ENCODE measurements at places on chromosomes 2 and 18. TPM values are rescaled to one million over a fixed set of nuclear protein-coding genes. Genes with fewer than 3 reads are reported as not detected.

The SLC5A7 gene
- total RNA-seq: not detected

The SH3RF3 gene
- total RNA-seq: 20.4 TPM

The SERPINB4 gene
- not detected for total RNA-seq

The CYRIA gene
- 22.4 TPM for total RNA-seq

The AP1S3 gene
- 0.61 TPM for total RNA-seq

The ADD2 gene
- total RNA-seq: 3.3 TPM

The CFAP65 gene
- total RNA-seq: not detected

The ACSL3 gene
- 58.7 TPM for total RNA-seq

The UGT1A8 gene
- not detected for total RNA-seq

The COPS7B gene
- 21.3 TPM for total RNA-seq

The CRYGD gene
- not detected for total RNA-seq

The CFAP221 gene
- total RNA-seq: 2.3 TPM

The HAAO gene
- total RNA-seq: 2.8 TPM

The HTR2B gene
- 2.2 TPM for total RNA-seq

The INPP1 gene
- total RNA-seq: 27.6 TPM

The RGPD4 gene
- not detected for total RNA-seq

The MSGN1 gene
- total RNA-seq: not detected
